Hypothalamus (tissue), 51 donors: ENCODE measurements at places on chromosomes 11 and 22.

DNA sequence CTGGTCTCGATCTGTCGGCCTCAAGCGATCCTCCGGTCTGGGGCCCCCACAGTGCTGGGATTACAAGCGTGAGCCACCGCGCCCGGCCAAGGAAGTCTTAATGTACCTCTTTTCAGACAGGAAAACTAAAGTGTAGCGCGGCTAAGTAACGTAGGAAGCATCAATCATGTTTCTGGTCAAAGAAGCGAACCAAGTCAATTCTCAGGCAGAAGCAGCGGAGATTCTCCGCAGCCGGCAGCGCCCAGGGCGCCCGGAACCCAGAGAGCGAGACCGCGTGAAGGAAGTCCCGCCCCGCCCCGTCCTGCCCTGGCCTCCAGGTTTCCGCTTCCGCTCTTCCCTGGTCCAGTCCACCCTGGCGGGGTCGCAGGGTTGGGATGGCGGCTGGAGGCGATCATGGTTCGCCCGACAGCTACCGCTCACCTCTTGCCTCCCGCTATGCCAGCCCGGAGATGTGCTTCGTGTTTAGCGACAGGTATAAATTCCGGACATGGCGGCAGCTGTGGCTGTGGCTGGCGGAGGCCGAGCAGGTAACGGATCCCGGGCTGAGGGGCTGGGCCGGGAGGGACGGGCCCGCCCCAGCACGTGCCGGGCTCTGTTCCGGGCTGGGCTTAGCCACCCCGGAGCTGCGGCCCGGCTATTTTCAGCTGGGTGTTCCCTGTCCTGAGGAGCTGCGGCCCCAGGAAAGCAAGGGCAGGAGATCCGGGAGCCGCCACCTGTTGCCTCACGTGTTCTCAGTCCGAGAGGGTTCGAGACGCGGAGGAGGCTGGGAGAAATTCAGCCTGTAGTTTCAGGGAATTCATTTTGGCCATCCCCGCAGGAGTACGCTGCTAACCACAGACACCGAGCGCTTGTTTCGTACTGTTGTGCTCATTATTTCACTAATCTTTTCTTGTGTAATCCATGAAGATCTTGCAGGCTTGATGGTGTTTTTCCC, at the start of gene ADSL:
ADSL (plus strand) TSS at position 316 of the 934 bp plus-strand sequence; CDS start at position 375, 59 bp downstream.
- DNase-seq: peak; percentile 81

- DNase-seq: no peak
These were observed 76.4 kb upstream of the SHISAL1 start for GRCh38 chr22:44389181-44389580.

DNA sequence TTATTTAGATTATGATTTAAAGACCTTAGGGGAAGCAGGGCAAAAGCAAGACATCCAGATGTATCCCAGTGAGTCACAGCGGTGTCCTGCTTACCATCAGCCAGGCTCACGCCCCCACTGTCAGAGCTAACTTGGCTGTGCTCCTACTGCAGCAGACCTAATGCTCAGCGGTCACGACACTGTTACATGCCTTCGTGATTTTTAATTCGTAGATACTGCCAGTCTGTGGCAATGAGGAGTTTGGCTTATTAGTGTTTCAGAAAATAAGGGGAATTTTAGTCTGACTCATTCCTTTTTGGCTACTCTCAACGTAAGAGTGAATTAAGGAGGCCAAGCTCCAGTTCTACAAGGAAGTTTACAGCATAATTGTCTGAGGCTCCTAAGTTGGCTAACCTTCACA, 22.7 kb downstream of the EFCAB6 start:
- no peak for DNase-seq

GRCh38 chr11:65085446-65085845, 1.4 kb downstream of the ZFPL1 start:
- DNase-seq: no peak

- DNase-seq: no peak
These were observed 63.5 kb upstream of the WNT11 start for GRCh38 chr11:76269661-76270261.

DNA sequence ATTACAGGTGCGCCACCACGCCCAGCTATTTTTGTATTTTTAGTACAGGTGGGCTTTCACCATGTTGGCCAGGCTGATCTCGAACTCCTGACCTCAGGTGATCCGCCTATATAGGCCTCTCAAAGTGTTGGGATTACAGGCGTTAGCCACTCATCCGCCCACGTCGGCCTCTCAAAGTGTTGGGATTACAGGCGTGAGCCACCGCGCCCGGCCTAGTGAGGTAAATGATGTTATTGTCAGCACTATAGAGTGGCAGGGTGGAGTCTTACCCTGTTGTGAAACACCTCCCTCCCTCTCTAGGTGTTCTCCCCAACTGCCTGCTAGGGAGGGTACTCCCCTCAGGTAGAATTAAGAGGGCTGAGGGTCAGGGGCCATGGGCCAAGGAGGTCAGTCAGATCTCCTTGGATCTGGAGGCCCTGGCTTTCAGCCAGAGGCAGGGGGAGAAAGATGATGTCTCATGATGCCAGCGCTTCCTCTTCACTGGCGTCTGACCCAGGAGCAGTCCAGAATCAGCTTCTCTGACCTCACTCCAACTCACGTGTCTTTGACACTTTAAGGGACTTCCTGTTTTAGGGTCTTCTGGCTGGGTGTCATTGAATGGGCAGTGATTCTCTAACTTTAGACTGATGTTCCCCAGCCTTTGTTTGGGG, 2.0 kb downstream of the GGA1 start:
- no peak for DNase-seq

DNA sequence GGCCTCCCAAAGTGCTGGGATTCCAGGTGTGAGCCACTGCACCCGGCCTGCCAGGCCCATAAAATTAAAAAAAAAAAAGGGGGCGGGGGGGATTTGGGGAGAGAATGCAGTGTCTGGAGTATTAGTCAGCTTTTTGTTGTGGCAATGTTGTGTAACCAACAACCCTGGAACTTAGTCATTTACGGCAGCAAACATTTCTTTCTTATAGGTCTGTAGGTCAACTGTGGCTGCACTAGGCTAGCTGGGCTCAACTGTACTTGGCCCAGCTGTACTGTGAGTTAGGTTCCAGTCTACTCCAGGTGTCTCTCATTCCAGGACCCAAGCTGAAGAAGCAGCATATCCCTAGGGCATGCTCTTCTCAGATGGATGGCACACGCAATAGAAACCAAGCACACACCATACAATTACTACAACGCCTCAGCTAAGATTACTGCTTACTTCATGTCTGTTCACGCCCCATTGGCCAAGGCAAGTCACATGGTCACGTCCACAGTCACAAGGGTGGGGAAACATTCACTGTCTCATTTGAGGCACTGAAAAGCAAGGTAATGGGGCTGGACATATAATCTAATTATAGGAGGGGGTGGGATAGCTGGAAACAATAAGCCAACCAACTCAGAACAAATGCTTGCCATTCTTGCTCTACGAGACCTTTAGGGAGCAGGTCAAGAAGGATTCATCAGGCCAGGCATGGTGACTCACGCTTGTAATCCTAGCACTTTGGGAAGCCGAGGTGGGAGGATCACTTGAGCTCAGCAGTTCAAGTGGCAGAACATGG, 10.4 kb upstream of the SPINDOC start:
- no peak for DNase-seq

- DNase-seq: no peak
These were observed 9.8 kb downstream of the KCNJ1 start for GRCh38 chr11:128857341-128857740.

- DNase-seq: no peak
These were observed 70.1 kb downstream of the C2CD3 start for GRCh38 chr11:74100735-74101134.

DNA sequence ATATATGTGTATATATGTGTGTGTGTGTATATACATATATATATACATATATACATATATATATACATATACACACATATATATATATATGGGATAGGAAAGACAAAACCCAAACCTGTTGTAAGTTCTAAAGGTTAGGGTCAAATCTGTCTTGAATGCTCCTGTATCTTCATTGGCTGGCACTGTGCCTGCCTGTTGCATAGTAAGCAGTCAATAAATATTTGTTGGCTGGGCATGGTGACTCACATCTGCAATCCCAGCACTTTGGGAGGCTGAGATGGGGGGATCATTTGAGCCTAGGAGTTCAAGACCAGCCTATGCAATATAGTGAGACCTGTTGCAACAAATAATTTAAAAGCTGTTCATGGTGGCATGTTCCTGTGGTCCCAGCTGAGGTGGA, 205.4 kb downstream of the DBX1 start:
- DNase-seq: no peak
